CD4-positive, alpha-beta T cell treated with Interferon alpha-2 for 1 hour (primary cell): ENCODE measurements at places on chromosomes 7 and 10.

DNA sequence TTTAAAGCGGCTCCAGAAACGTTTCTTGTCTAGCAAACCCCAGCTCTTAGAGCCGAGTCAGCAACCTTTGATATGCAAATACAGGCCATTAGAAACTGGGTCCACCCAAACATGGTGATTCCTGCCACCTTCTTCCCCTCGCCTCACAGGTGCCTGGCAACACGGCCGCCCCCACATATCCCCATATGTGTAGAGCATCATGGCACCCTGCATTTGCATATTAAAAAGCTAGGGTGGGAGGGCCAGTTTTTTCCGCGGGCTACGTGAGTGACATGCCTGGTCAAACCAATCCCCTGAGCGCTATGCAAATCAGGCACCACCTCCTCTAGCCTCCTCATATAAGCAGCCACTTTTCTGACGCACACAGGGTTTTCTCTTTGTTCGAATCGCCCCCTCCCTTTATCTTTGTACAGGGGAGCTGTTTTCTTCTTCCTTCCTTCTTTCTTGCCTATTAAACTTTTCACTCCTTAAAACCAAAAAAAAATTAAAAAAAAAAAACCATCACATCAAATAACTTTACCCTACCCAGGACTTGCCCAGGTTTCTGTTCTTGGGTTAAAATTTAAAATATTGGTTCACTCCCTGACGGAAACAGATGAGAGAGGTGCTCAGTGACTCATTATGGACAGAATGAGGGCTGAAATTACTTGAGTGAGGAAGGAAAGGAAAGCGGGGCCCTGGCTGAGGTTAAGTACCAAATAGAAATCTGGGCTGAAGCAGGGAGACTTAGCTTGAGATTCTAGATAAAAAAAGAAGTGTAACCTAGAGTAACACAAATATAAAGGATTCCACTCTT, 59.8 kb downstream of the COA1 start:
- DNase-seq: peak; percentile 90

DNA sequence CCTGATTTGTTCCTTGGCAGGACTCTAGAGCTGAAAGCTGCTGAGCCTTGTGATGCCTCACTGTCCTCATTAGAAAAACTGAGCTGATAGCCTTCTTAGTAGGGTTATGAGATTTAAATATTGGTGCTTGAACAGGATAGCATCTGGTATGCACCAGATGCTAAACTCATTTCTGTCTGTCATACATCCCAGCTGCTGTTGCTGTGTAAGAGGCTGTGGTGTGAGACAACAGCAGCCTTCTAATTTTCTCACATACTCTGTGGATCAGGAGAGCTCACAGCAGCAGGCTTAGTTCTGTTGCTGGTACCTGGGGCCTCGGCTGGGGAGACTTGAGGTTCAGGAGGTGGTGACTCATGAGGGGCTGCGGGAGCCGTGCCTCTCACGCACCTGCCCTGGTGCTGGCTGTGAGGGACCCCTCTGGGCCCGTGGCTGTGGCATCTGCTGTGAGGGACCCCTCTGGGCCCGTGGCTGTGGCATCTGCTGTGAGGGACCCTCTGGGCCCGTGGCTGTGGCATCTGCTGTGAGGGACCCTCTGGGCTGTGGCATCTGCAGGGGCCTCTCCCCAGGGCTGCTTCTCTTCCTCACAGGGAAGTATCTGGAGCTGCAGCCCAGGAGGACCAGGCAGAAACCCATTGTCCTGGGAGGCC, 12.5 kb downstream of the DYNC2I1 start:
- DNase-seq: no peak

DNA sequence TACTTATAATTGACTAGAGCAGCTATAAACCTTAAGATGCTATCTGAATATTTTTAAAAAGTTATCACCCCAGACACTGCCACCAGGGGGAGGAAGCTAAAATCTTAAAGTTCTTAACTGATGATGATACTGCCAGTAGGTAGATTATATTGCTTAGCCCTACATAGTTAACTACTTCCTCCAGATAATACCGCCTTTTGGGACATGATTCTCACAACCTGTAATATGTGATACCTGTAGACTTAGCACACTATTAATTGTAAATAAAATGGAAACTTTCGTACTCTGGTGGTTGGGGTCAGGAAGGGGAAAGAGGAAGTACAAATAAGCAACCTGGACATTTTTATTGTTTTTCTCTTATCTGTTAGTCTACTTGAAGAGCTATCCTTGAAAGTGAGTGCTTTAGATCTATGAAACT, 268.9 kb downstream of the ADK start:
- peak; percentile 53 for DNase-seq

- DNase-seq: no peak
Measured at GRCh38 chr7:95725205-95725604, 47.1 kb upstream of the DYNC1I1 start.

GRCh38 chr7:13991791-13992595, 2.5 kb upstream of the ETV1 start:
- DNase-seq: no peak

GRCh38 chr7:77561352-77561751, 24.3 kb downstream of the PTPN12 start:
- no peak for DNase-seq

GRCh38 chr7:99362801-99363200, 11.7 kb upstream of the ARPC1B start:
- DNase-seq: no peak

GRCh38 chr10:76522547-76522946, 1091.1 kb downstream of the LRMDA start:
- no peak for DNase-seq

DNA sequence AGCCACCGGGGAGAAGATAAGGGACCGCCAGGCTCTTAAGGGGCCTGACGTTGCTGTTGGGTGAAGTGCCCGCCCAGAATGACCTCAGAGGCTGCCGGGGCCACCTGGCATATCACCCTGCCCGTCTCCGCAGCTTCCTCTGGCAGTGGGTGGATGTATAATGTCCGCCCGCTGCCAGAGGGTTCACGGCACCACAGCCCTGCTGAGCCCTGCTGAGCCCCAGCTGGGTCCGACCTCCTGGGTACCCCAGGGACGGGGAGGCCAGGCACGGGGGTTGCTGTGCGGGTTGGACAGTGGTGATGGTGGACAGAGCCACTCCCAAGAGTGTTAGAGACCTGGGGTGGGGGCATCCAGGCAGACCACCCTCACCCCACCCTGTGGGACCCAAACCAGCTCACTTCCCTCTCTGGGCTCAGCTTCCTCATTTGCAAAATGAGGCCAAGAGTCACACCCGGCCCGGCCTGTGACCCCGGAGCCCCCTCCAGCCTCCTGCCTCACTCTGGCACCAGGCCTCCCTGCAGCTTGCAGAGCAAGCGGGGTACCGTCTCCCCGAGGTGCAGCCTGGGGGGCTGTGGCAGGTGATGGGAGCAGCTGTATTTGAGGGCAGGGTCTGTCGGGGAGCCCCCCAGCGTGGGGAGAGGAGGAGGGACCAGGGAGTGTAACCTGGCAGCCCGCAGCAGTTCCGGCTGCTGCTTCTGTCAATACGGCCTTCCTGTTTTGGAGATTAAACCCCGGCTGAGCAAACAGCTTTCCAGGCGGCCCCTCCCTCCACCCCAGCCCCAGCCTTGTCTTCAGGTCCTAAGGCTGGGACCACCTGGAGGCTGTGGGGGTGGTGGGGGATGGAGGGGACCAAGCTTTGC, 8.4 kb upstream of the LFNG start:
- peak; percentile 81 for DNase-seq

- DNase-seq: no peak
Measured at GRCh38 chr7:23811540-23811939, 101.5 kb downstream of the STK31 start.

DNA sequence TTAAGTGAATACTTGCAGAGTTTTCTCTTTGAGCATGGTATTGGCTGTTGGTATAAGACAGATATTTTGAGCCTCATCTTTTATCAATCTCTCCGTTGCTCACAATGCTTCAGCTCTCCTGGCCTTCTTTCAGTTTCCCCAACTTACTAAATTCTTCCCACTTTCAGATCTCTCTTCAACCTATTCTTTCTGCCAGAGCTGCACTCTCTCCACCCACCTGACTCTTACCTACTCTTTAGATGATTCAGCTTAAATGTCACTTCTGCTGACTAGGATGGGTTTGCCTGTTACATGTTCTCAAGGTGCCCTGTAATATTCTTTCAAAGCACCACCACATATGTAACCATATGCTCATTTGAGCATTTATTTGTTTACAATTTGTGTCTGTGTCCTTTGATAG, 1.6 kb downstream of the EXOSC1 start:
- DNase-seq: no peak
